ENCODE measurements at places on chromosomes 4 and X.
A peak's percentile ranks its signal among the peaks of the same experiment; 100 is the strongest.

- no peak overlapping the region for H3K4me3 ChIP-seq
- H3K27me3 ChIP-seq: no peaks in the 10 kb centered on the region
- H3K4me1 ChIP-seq: no peaks in the 10 kb centered on the region
- no peak for DNase-seq
- no peak overlapping the region for H3K27ac ChIP-seq
These were observed 159.3 kb downstream of the ATG4A start for GRCh38 chrX:108250654-108251579.

DNA sequence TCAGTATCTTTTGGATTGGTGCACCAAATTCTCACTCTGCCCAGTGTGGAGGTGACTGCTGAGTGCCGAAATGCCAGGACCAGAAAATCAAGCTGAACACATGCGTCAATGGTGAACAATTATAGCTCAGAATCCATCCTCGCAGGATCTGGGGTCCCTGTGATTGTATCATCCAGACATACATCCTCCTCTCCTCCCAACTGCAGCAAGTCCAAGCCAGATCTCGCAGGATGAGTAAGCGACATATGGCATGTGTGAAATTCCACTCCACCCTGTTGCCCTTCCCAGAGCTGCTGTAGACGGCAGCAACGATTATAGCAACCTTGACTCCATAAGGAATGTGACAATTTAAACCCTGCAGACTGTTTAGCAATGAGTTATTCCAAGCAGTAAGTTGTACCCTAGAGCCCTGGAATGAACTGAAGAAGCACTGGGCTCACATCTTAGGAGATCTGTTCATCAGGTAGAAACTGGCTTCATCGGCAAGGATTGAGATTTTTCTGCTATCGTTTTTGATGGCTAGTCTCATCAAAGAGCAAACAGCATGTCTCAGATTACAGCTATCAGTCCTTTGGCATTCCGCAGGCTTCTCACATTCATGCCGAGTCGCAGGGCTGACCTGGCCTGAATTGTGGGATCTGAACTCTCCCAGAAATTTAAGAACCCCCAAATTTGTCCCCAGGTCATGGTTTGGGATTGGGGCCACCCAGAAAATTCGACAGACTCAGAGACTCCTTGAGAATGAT lies 35.5 kb upstream of the SORBS2 start:
- H3K36me3 ChIP-seq: no peaks in the 10 kb centered on the region
- H3K27ac ChIP-seq: no peak overlapping the region
- no peaks in the 10 kb centered on the region for H3K4me1 ChIP-seq

GRCh38 chr4:35939751-35940150 lies 304.6 kb downstream of the ARAP2 start:
- no peak overlapping the region for H3K4me3 ChIP-seq
- no peaks in the 10 kb centered on the region for H3K27me3 ChIP-seq
- H3K4me1 ChIP-seq: no peaks in the 10 kb centered on the region
- no peak for DNase-seq
- no peaks in the 10 kb centered on the region for H3K36me3 ChIP-seq
- H3K27ac ChIP-seq: no peak overlapping the region

GRCh38 chr4:7307394-7308099 lies 115.2 kb downstream of the SORCS2 start:
- H3K36me3 ChIP-seq: no peaks in the 10 kb centered on the region
- no peak overlapping the region for H3K27ac ChIP-seq
- no peak overlapping the region for H3K4me3 ChIP-seq
- DNase-seq: no peak
- H3K4me1 ChIP-seq: no peaks in the 10 kb centered on the region

DNA sequence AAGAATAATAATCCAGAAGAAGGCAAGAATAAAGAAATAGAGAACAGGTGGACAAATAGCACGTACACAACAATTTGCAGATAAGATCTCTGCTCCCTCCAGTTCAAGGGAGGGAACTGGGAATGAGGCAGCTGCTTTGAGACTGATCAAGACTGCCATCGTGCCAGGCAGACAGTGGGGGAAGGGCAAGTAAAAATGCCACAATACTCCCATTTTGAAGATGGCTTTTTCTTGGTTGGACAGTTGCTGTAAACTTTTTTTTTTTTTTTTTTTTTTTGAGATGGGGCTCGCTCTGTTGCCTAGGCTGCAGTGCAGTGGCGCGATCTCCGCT lies 17.2 kb downstream of the USP11 start:
- no peak for DNase-seq
- H3K4me3 ChIP-seq: no peak overlapping the region
- H3K27me3 ChIP-seq: no peaks in the 10 kb centered on the region
- no peaks in the 10 kb centered on the region for H3K36me3 ChIP-seq

- H3K36me3 ChIP-seq: no peaks in the 10 kb centered on the region
- no peaks in the 10 kb centered on the region for H3K4me1 ChIP-seq
- DNase-seq: no peak
- no peaks in the 10 kb centered on the region for H3K27me3 ChIP-seq
These were observed 153.9 kb downstream of the CCNG2 start for GRCh38 chr4:77310931-77311330.

GRCh38 chr4:159463235-159463634 lies 360.4 kb downstream of the RAPGEF2 start:
- H3K36me3 ChIP-seq: no peaks in the 10 kb centered on the region
- DNase-seq: no peak
- no peaks in the 10 kb centered on the region for H3K4me1 ChIP-seq
- no peak overlapping the region for H3K4me3 ChIP-seq

DNA sequence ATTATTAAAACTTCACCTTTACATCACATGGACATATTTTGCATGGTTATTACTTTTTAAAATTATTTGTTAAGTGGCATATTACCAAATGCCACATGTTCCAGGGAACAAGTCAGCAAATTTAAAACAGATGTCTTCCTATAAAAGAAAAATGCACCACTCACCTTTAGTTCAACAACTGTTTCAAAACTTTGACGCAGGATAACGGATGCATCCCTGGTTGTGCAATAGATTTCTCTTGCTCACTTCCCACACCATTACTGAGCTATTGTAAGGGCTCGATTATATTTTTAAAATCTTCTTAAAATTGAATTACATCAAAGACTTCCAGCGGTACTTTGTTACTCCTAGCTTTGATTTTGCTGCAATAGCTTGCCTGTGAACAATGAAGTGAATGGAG lies 93.0 kb upstream of the ARHGAP24 start:
- H3K36me3 ChIP-seq: no peaks in the 10 kb centered on the region
- DNase-seq: no peak
- H3K27me3 ChIP-seq: no peaks in the 10 kb centered on the region
- H3K4me1 ChIP-seq: no peaks in the 10 kb centered on the region
- no peak overlapping the region for H3K27ac ChIP-seq

DNA sequence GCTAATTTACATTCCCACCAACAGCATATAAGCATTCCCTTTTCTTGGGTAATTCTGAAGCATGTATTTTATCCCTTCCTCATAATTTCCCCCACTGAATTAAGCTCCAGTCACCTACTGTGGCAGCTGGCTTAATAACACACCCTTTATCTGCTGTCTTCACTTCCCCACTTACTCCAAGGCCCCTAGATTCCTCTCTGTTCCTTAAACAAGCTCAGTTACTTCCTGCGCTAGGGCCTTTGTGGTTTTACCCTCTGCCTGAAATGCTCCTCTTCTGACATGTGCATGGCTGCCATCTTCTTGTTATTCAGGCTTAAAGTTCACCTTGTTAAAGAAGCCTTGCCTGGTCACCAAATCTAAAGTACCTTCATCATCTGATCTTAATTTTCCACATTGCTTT lies 47.2 kb upstream of the RPS6KA3 start:
- H3K4me1 ChIP-seq: no peaks in the 10 kb centered on the region
- DNase-seq: no peak
- H3K36me3 ChIP-seq: no peaks in the 10 kb centered on the region
- H3K27ac ChIP-seq: no peak overlapping the region

DNA sequence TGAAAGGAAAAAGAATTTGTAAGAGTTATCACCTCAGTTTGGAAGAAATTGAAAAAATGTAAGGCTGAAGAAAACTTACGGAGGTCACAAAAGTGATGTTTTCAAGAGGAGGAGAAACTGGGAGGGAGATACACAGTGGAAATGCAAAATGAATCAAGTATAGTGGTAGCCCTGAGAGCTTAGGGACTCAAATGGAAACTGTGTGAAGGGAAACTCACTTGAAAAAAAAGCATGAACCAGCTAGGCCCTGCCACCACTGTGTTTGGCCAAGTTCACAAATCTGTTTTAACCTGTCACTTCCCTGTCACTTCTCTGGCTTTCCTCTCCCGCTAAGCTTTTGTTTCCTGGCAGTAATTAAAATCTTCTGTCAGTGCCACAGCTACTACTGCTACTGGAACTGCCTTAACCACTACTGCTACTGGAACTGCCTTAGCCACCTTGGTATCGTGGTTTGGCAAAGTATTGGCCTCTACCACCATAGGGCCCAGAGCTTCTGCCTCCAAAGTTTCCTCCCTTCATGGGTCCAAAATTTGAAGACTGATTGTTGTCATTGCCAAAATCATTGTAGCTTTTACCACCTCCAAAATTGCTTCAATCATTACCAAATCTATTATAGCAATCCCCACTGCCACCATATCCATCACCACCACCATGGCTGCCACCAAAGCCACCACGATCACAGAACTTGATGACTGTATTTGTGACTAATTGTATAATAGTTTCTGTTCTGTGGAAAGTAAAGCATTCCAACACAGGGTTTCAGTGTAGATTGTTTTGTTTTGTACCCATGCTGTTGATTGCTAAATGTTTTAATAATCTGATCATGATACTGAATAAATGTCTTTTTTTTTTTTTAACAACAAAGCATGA lies 41.5 kb downstream of the SMARCA5 start:
- H3K4me1 ChIP-seq: peaks cover 2% of the 10 kb centered on the region
- no peak overlapping the region for H3K4me3 ChIP-seq
- peaks cover 1% of the 10 kb centered on the region for H3K36me3 ChIP-seq
- no peaks in the 10 kb centered on the region for H3K27me3 ChIP-seq
- no peak for DNase-seq

- peaks cover 1% of the 10 kb centered on the region for H3K27me3 ChIP-seq
- no peak for DNase-seq
- no peak overlapping the region for H3K4me3 ChIP-seq
- no peaks in the 10 kb centered on the region for H3K36me3 ChIP-seq
- no peak overlapping the region for H3K27ac ChIP-seq
These were observed 64.1 kb upstream of the TENM3 start for GRCh38 chr4:182179105-182179504.

DNA sequence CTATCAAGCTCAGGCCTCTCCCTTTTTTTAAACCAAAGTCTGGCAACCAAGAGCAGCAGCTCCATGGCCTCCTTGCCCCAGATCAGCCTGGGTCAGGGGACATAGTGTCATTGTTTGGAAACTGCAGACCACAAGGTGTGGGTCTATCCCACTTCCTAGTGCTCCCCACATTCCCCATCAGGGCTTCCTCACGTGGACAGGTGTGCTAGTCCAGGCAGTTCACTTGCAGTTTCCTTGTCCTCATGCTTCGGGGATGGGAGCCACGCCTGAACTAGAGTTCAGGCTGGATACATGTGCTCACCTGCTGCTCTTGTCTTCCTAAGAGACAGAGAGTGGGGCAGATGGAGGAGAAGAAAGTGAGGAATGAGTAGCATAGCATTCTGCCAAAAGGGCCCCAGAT lies 21.5 kb downstream of the SLC34A2 start:
- H3K27me3 ChIP-seq: no peaks in the 10 kb centered on the region
- no peaks in the 10 kb centered on the region for H3K4me1 ChIP-seq
- no peak overlapping the region for H3K4me3 ChIP-seq

DNA sequence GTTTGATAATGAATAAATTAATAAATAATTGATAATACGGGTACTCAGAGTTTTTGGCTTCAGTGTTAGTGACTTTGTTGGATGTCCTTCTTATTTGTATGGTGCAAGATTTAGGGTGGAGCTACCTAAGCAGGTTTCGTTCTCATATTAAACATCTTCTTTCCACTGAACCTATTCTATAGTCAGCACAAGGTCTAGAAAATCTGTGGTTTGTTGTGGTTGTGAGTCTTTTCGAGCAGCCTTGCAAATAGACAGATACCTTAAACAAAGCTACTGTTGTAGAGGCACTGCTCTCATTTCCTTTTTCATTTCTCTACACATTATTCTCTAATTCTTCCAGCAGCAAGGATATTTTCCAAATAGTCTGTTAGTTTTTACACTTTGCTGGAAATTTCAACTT lies 38.1 kb upstream of the SPANXD start:
- no peaks in the 10 kb centered on the region for H3K36me3 ChIP-seq
- no peak overlapping the region for H3K4me3 ChIP-seq
- no peak for DNase-seq
- no peaks in the 10 kb centered on the region for H3K4me1 ChIP-seq

DNA sequence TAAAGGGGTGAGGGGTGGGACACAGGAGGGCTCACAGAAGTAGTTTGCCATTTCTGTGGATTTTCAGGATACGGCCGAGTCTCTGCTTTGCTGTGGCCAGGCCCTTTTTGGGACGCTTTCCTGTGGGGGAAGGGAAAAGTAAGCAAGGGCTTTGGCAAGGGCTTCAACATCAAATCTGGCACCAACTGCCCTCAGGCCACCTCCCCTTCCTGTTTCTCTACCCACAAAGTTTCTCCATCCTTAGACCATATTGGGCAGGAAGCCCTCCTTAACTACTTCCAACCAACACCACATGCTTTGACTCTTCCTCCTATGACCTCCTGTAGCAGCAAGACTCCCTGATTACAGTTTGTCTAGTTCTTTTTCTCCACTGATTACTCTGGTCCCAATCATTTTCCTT lies 105.1 kb downstream of the PHF8 start:
- no peak overlapping the region for H3K4me3 ChIP-seq
- H3K4me1 ChIP-seq: no peaks in the 10 kb centered on the region
- peak; percentile 60 for DNase-seq
- no peaks in the 10 kb centered on the region for H3K27me3 ChIP-seq

GRCh38 chr4:133943081-133943480 lies 258.5 kb downstream of the PABPC4L start:
- no peak overlapping the region for H3K4me3 ChIP-seq
- H3K27ac ChIP-seq: no peak overlapping the region
- H3K36me3 ChIP-seq: no peaks in the 10 kb centered on the region
- no peaks in the 10 kb centered on the region for H3K27me3 ChIP-seq

DNA sequence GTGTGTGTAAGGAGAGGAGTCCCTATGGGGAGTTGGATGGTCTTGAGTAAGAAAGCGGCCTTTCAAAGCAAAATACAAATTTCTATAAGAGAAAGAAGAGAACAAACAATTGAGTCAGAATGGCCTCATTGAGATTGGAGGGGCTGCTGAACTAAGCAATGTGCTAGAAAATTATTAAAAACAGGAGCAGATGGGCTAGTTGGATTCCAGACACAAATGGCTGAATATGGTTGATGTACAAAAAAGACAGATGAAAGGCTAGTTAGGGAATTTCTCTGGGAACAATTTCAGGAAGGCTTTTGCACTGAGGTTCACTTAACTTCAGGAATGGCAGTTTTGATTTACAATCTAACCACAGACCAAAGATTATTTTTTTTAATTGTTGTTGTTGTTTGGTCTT lies 1806.8 kb upstream of the TENM3 start:
- no peaks in the 10 kb centered on the region for H3K4me1 ChIP-seq
- H3K4me3 ChIP-seq: no peak overlapping the region
- H3K27me3 ChIP-seq: no peaks in the 10 kb centered on the region
- no peak overlapping the region for H3K27ac ChIP-seq
- no peaks in the 10 kb centered on the region for H3K36me3 ChIP-seq
- no peak for DNase-seq
